ENCODE measurements at places on chromosomes 12 and 14. TPM values are rescaled to one million over a fixed set of nuclear protein-coding genes. Genes with fewer than 3 reads are reported as not detected.

GRCh38 chr12:130787445-130788410, 51.3 kb downstream of the STX2 start:
- no peak overlapping the region for H3K27ac ChIP-seq
- H3K4me3 ChIP-seq, result no peak overlapping the region
- no peaks in the 10 kb centered on the region for H3K4me1 ChIP-seq
- H3K36me3 ChIP-seq, result peaks cover 35% of the 10 kb centered on the region
- DNase-seq, result no peak

DNA sequence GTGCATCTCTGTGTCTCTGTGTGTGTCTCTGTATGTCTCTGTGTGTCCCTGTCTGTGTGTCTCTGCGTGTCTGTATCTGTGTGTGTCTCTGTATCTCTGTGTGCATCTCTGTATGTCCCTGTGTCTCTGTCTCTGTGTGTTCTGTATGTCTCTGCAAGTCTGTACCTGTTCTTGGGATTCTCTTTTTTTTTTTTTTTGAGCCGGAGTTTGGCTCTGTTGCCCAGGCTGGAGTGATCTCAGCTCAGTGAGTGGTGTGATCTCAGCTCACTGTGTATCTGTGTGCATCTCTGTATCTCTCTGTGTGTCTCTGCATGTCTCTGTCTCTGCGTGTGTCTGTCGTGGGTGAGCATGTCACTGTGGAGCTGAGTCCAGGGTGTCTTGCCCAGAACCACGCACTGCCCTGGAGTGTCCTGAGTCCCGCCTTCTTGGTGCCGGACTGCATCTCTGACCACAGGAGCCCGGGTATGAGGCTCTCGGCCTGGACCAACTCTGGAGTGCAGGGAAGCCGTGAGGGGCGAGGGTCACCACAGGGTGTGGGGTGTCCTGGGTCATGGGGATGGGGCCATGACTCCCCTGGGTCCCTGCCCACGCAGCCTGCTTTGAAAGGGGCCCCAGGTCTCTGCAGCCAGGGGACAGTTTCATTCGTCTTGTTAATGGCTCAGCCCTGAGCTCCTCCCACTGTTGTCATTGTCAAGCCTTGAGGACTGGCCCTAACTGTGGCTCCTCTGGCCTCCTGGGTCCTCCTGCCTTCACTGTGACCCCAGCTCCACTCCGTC, 11.8 kb downstream of the MYL2 start:
- H3K27ac ChIP-seq, result no peak overlapping the region
- no peaks in the 10 kb centered on the region for H3K4me1 ChIP-seq
- no peak for DNase-seq
- no peak overlapping the region for H3K4me3 ChIP-seq
- no peaks in the 10 kb centered on the region for H3K36me3 ChIP-seq

DNA sequence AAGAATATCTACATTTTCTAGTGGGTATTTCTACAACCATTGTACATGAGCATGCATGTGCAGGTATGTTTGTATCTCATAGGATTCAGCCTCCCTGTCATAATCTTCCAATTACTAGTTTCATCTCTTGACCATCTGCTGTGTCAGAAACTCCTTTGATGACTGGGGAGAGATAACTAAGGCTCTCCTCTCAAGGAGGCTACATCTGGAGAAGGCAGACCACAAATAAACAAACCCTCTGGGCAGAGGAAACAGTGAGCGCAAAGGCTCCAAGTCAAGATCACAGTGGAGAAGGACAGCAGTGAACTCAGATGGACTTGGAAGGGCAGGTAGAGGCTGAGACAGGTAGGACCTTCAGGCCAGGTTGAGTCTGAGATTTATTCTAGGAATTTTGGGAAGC, 166.4 kb downstream of the PELI2 start:
- H3K4me1 ChIP-seq, result no peaks in the 10 kb centered on the region
- no peaks in the 10 kb centered on the region for H3K27me3 ChIP-seq
- H3K4me3 ChIP-seq, result no peak overlapping the region
- H3K27ac ChIP-seq, result no peak overlapping the region
- H3K36me3 ChIP-seq, result no peaks in the 10 kb centered on the region

DNA sequence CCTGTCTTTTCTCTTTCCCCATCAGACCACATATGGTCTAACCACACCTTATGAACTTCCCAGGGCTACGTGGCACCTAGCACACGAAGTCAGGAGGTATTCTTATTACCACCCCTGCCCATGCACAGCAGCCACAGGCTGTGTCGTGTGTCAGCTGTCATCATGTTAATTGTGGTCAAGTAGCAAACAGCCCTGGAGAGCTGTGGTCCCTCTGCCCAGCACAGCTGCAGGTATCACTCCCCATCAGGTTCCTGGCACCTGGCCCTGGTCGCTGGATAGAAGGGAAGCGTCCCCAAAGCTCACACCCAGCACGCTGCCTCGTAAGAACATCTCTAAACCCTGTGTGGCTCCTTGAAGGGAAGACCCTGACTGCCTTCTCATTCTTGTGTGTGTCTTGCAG, 45.4 kb downstream of the CLMN start:
- H3K36me3 ChIP-seq, result no peaks in the 10 kb centered on the region
- DNase-seq, result no peak
- no peak overlapping the region for H3K27ac ChIP-seq
- peaks cover 7% of the 10 kb centered on the region for H3K27me3 ChIP-seq
- no peak overlapping the region for H3K4me3 ChIP-seq

DNA sequence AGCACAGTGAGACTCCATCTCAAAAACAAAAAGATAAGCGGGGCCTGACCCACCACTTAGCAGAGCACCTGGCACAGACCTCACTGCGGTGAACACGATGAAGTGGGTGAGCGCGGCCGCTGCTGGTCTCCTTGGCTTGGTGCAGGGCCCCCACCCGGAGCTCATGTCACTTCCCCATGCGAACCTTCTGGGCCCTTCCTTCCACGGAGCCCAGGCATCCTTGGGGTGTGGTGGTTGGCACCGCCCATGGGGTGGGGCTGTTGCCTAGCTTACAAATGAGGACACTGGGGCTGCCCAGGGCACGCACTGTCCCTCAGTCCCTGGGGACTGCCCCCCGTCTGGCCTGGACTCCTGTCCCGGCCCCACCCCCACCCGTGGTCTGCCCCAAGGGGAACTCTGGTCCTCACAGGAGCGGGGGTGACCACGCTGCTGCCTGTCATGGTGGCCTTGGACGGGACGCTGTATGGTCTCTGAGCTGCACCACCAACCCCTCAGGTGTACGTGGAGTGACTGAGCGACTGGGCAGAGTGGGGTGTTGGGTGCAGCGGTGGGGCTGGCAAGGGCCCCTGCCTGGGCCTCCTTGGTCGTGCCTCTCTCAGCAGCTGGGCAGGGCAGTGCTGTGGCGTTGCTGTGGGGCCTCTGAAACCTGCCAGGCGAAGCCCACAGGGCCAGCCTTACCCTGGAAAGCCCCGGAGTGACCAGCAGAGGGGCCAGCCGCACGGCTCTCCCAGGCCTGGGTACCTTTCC, 15.3 kb downstream of the FBRSL1 start:
- peaks cover 55% of the 10 kb centered on the region for H3K4me1 ChIP-seq
- DNase-seq, result no peak
- H3K27me3 ChIP-seq, result no peaks in the 10 kb centered on the region
- H3K4me3 ChIP-seq, result no peak overlapping the region
- no peaks in the 10 kb centered on the region for H3K36me3 ChIP-seq

GRCh38 chr12:64222009-64222765, at the start of gene KICS2:
Gene KICS2 (minus strand): TSS chr12:64222296. CDS start chr12:64222237, 59 bp downstream.
- peak; percentile 93 for DNase-seq
- H3K4me1 ChIP-seq, result peaks cover 23% of the 10 kb centered on the region
- no peaks in the 10 kb centered on the region for H3K36me3 ChIP-seq
- peak within 1 kb of the TSS; percentile 85 for H3K4me3 ChIP-seq

DNA sequence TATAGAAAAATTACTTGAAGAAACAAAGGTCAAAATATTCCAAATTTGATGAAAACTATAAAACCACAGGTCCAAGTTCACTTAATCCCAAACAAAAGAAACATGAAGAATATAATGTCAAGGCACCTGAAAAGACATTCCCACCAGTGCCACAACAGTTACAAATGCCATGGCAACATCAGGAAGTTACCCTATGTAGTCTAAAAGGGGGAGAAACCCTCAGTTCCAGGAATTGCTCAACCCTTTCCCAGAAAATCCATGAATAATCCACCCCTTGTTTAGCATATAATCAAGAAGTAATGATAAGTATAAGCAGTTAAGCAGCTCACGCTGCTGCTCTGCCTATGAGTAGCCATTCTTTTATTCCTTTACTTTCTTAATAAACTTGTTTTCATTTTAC, 3.8 kb upstream of the ACTR10 start:
- no peak overlapping the region for H3K4me3 ChIP-seq
- H3K27ac ChIP-seq, result no peak overlapping the region
- peaks cover 20% of the 10 kb centered on the region for H3K4me1 ChIP-seq
- H3K36me3 ChIP-seq, result no peaks in the 10 kb centered on the region
- H3K27me3 ChIP-seq, result no peaks in the 10 kb centered on the region

DNA sequence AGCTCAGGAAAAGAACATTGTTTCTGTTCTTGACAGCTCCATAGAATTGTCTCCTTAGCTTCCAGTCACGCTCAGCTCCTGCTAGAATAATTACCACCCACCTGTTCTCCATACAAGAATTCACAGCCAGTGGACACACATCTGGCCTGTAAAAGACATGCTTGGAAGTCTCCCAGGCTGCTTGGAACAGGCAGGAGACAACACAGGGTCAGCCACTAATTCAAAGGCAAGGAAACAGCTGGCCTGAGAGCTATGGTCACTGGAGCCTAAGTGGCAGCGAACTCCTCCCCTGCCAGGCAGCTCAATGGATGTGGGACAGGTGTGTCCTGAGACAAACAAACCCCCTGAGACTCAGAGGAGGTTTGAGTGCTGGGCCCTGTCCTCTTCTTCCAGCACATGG, 22.9 kb upstream of the LTBP2 start:
- no peak for DNase-seq
- H3K4me3 ChIP-seq, result no peak overlapping the region
- H3K27me3 ChIP-seq, result no peaks in the 10 kb centered on the region
- no peaks in the 10 kb centered on the region for H3K4me1 ChIP-seq
- no peaks in the 10 kb centered on the region for H3K36me3 ChIP-seq
- H3K27ac ChIP-seq, result no peak overlapping the region

- no peak for DNase-seq
- no peak overlapping the region for H3K4me3 ChIP-seq
- peaks cover 2% of the 10 kb centered on the region for H3K36me3 ChIP-seq
- H3K27me3 ChIP-seq, result peaks cover 8% of the 10 kb centered on the region
- no peak overlapping the region for H3K27ac ChIP-seq
These were observed 1124.0 kb upstream of the TMEM132C start for GRCh38 chr12:127143020-127143419.

DNA sequence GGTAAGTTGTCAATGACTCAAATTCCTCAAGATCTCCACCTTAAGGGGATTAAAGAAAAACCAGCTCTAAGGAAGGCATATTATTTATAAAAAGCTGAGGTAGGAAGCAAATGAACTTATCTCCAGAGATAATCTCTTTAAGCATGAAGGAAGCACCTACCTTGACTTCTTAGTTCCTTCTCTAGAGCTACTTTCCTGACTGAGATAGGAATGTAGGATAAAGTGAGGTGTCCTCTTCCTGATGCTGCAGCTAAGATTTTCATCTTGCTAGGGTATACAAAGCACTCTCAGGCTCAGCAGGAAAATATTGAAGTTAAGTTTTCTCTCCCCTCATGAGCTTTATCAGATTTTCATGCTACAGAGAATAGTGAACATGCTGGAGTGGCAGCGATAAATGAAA, 163.0 kb upstream of the E2F7 start:
- no peaks in the 10 kb centered on the region for H3K27me3 ChIP-seq
- no peaks in the 10 kb centered on the region for H3K36me3 ChIP-seq
- no peak overlapping the region for H3K4me3 ChIP-seq
- H3K27ac ChIP-seq, result no peak overlapping the region
- no peak for DNase-seq
- H3K4me1 ChIP-seq, result no peaks in the 10 kb centered on the region

DNA sequence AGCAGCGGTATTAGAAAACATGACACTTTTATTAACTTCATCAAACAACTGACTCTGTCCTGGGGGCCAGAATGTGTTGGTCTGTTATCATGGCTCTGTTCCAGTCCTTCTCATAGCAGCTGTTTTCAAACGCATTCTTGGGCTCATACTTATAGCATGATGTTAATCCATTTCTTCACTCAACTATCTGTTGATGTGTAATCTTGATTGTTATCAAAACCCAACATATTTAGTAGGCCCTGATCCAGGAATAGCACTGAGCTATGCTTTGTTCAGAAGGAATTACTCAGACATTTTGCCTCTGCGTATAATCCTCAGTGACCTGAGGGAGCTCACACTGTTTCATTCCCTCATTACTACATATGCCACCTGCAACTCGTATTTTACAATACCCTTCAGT, 315.9 kb downstream of the BMP4 start:
- no peak overlapping the region for H3K4me3 ChIP-seq
- H3K36me3 ChIP-seq, result no peaks in the 10 kb centered on the region
- no peak for DNase-seq
- no peaks in the 10 kb centered on the region for H3K27me3 ChIP-seq
- H3K27ac ChIP-seq, result no peak overlapping the region
- H3K4me1 ChIP-seq, result no peaks in the 10 kb centered on the region

- H3K27ac ChIP-seq, result no peak overlapping the region
- H3K27me3 ChIP-seq, result no peaks in the 10 kb centered on the region
- no peak overlapping the region for H3K4me3 ChIP-seq
- no peak for DNase-seq
- no peaks in the 10 kb centered on the region for H3K36me3 ChIP-seq
- H3K4me1 ChIP-seq, result peaks cover 29% of the 10 kb centered on the region
These were observed 5.2 kb upstream of the PACS2 start for GRCh38 chr14:105309371-105309770.

- H3K27me3 ChIP-seq, result no peaks in the 10 kb centered on the region
- no peak overlapping the region for H3K4me3 ChIP-seq
- no peak for DNase-seq
- H3K4me1 ChIP-seq, result no peaks in the 10 kb centered on the region
These were observed 1666.7 kb upstream of the FLRT2 start for GRCh38 chr14:83863042-83863774.

Gene LHX5
- not detected for total RNA-seq

Gene NUMB
- total RNA-seq, result 31.8 TPM

Gene CLEC6A
- not detected for total RNA-seq

Gene LRP6
- 2.0 TPM for total RNA-seq

Measured in activated CD8-positive, alpha-beta T cell treated with anti-CD3 and anti-CD28 coated beads for 36 hours (primary cell).